ENCODE measurements at places on chromosomes 13 and 19.

- H3K27ac ChIP-seq: no peak overlapping the region
- no peaks in the 10 kb centered on the region for H3K27me3 ChIP-seq
- no peaks in the 10 kb centered on the region for H3K36me3 ChIP-seq
- DNase-seq: no peak
These were observed 440.5 kb downstream of the ITGBL1 start for GRCh38 chr13:101893021-101893420.

DNA sequence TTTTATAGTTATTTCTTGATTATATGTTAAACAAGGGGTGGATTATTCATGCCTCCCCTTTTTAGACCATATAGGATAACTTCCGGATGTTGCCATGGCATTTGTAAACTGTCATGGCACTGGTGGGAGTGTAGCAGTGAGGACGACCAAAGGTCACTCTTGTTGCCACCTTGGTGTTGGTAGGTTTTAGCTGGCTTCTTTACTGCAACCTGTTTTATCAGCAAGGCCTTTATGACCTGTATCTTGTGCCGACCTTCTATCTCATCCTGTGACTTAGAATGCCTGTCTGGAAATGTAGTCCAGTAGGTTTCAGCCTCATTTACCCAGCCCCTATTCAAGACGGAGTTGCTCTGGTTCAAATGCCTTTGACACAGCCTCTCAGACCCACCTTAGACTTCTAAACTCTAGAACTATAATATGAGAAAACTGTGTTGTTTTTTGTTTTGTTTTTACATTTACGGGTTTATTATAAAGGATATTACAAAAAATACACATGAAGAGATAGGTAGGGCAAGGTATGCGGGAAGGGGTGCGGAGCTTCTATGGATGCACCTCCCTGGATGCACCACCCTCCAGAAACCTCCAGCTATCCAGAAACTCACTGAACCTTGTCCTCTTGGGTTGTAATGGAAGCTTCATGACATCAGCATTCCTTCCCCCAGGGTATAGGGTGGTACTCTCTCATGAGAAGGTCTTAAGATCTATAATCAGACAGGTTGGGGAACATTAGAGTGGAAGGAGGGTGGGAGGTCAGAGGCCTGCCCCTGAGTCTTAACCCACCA, 15.8 kb upstream of the SPRYD7 start:
- H3K27ac ChIP-seq: no peak overlapping the region
- H3K27me3 ChIP-seq: no peaks in the 10 kb centered on the region
- no peaks in the 10 kb centered on the region for H3K4me1 ChIP-seq

DNA sequence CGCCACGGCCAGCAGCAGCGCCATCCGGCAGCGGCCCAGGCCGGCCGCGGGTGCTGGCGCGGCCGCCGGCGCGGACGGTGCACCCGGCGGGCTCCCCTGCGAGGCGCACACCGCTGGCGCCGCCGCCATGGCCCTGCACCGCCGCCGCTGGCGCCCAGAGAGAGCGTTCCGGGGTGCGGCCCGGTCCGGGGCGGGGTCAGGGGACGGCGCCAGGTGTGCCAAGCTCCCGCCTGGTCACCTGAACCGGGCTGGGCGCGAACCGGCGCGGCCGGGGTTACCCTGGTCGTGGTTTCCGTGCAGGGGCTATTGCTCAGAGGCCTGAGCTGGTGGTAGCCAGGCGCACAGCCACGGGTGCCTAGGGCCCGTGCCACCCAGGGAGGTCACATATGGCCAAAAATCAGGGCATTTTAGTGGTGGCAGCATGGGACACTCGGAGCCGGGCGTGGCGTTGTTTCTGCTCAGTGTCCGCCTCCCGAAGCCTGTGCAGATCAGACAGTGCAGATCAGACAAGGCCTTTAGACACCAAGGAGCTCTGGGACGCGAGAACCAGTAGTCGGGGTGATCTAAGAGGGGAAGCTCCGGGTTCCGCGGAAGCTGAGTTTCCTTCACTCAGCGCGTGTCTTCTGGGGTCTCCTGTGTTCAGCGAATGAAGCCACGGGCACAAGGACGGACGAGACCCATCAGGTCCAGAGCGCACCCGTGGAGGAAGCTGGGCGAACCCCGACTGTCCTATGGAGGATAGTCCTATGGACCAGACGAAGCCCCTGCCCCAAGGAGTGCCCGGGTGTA, at the start of gene TMEM238:
Gene TMEM238 (minus strand): TSS at position 162 of the 789 bp plus-strand sequence. CDS start 33 bp downstream, at position 129.
- H3K4me1 ChIP-seq: peaks cover 17% of the 10 kb centered on the region
- peak; percentile 46 for DNase-seq
- peak within 1 kb of the TSS; percentile 70 for H3K4me3 ChIP-seq

- H3K27ac ChIP-seq: no peak overlapping the region
- no peaks in the 10 kb centered on the region for H3K36me3 ChIP-seq
- no peaks in the 10 kb centered on the region for H3K4me1 ChIP-seq
- DNase-seq: no peak
These were observed 32.0 kb downstream of the RUBCNL start for GRCh38 chr13:46355088-46355468.

DNA sequence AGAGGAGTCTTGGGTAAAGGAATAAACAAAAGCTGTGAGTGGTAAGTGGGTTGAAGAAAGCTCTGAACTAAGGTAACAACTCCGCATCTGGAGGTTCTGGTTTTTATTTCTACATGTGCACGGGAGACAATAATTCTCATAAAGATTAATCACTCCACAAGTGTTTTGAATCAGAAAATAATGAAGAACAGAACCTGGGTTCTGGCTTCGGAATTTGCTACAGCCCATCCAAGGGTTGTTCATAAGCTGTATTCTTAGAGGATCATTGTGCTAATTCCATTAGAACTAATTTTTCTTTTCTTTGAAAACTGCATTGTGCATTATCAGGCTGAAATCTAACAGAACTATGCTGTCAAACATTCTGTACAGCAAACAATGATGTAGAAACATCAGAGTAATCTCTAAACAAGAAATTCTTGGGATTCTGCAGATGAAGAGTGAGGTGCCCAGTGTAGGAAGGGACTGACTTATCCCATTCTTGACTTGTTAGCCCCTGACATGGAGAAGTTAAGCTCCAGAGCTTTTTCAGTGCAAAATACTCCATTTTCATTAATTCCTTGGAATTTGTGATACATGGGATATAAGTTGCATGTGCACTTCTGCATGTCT, 368.2 kb downstream of the COG6 start:
- H3K27ac ChIP-seq: no peak overlapping the region
- no peaks in the 10 kb centered on the region for H3K4me1 ChIP-seq
- H3K27me3 ChIP-seq: no peaks in the 10 kb centered on the region
- H3K4me3 ChIP-seq: no peak overlapping the region
- DNase-seq: no peak

GRCh38 chr13:39315796-39316195, 277.5 kb downstream of the NHLRC3 start:
- H3K27ac ChIP-seq: no peak overlapping the region
- H3K4me1 ChIP-seq: no peaks in the 10 kb centered on the region
- DNase-seq: no peak
- no peaks in the 10 kb centered on the region for H3K36me3 ChIP-seq

GRCh38 chr19:13428352-13428751, 77.9 kb downstream of the CACNA1A start:
- H3K27me3 ChIP-seq: no peaks in the 10 kb centered on the region
- no peaks in the 10 kb centered on the region for H3K4me1 ChIP-seq
- no peaks in the 10 kb centered on the region for H3K36me3 ChIP-seq
- no peak overlapping the region for H3K4me3 ChIP-seq
- H3K27ac ChIP-seq: no peak overlapping the region
- no peak for DNase-seq

All from uterus (tissue), 4 donors.